AG09309 (cell line): ENCODE measurements at places on chromosomes 16 and 17.

DNA sequence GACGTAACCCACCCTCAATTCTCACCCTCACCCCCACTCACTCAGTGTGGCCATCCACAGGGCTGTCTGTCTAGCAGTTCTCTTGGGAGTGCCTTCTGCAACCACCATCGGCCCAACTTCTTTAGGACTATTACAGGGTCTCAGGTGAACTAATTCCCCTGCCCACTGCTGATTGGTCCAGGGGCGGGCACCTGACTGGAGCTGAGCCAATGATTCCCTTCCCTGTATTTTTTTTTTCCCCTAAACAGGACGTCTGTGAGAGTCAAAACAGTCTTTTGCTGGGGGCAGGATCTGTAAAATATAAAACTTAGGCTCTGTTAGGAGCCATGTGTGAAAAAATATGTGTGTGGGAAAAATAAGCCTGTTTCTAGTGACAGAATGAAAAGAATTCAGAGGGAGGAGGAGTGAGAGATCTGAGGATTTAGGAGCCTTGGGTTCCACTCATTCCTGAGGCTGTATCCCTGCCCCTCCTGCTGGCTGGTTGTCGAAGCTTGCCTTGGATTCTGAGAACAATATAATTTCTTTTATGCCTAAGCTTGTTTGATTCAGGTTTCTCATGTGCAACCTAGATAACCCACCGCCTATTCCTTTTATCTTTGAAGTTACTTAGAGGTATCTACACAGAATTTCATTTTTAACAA lies 115.0 kb downstream of the SPACA3 start:
- no peak for DNase-seq

DNA sequence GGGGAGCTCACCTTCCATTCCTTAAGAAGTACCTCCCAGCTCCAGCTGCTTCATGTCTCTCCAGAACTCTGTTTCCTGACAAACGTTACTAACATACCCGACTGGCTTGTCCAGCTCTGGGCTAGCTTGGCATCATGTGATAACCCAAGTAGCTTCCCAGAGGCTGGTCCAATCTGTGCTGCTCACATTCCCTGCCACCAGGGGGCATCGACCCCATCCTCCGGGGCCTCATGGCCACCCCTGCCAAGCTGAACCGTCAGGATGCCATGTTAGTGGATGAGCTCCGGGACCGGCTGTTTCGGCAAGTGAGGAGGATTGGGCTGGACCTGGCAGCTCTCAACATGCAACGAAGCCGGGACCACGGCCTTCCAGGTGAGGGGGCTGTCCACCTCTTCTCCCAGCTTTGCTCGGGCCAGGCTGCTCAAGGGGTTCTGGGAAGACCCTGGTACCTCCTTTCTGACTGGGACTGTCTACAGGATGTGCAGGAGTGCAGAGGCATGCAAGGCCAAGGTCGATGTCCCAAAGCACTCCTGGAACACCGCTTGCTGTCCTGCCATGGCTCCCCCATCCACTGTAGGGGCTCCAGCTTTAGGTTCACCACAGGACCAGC lies 7.6 kb downstream of the EPX start:
- DNase-seq = no peak

GRCh38 chr16:1080801-1081733 lies 8.5 kb downstream of the SSTR5 start:
- DNase-seq = no peak

DNA sequence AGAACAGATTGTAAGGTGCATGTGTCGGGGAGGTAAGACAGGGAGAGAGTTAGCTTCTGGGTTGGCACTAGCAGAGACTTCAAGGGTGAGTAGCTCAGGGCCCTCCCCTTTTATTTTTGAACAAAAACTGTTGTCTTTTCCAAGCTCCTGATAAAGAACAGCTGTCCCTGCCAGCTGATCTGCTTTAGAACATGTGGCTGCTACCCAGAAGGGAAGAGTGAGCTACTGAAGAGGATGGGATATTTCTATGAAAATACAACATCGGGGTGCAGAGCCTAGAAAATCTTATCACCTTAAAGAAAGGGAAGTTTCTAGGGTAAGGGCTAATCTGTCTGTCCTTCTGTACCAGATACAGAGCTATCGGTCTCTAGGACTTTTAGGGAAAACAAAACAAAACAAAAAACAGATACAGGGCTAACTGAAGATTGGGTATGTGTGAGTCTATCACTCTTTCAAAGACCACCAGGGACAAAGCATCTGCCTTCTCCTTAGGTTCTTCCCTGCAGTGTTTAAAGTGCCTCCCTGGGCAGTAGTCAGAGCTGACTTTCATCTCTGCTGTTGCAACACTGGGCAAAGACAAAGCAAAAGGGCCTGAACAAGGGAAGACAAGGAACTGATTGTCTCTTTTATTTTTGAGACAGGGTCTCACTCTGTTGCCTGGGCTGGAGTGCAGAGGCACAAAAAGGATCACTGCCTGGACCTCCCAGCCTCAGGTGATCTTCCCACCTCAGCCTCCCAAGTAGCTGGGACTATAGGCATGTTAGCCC lies 5.0 kb upstream of the DHRS13 start:
- no peak for DNase-seq

DNA sequence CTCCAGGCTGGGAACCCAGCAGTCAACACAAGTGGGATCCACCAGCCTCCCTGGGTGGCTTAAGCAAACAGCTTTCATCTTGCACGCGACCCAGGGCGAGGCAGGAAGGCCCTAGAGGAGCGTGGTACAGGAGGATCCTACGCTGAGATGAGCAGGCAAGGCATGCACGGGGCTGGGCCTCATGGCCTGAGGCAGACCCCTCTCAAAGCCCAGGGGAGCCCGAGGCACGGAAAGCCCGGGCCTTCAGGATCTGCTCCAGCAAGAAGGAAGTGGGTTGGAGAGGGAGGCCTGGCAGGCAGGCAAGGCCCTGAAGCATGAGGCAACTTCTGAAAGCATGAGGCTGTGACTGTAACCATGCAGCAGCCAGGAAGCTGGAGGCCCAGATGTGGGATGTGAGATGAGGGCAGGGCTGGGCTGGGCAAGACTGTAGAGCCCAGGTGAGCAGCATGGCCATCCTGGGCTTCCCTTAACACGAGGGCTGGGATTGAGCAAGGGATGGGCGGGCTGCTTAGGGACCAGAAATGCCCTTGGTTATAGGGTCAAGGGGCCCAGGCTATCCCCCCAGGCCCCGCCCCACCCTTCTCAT lies 338.7 kb downstream of the C16orf95 start:
- DNase-seq = no peak

DNA sequence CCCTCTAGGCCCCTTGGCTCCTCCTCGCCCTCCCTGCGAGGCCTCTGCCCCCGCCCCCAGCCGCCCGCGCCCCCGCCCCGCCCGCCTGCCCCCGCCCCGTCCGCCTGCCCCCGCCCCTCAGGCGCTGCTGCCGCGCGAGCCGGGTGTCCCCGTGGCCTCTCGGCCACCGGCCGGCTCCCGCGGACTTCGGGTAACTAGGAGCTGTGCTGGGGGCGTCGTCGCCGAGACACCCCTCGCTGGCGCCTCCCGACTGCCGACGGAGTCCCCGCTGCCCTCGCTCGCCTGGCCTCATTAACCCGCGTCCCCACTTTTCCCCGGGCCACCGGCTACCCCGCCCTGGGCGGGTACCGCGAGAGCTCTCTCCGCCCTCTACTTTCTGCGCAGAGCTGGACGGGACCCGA lies at the start of gene TLCD1:
Gene TLCD1, minus strand, starts transcription at position 8 of the 401 bp plus-strand sequence. CDS start 136 bp downstream, outside the sequence.
- no peak for DNase-seq

- DNase-seq = no peak
Measured at GRCh38 chr16:88635671-88636319, 2.6 kb upstream of the IL17C start.

GRCh38 chr17:5702951-5703510 lies 118.7 kb upstream of the NLRP1 start:
- DNase-seq = no peak

- no peak for DNase-seq
Measured at GRCh38 chr17:70288540-70289290, 119.4 kb downstream of the KCNJ2 start.

DNA sequence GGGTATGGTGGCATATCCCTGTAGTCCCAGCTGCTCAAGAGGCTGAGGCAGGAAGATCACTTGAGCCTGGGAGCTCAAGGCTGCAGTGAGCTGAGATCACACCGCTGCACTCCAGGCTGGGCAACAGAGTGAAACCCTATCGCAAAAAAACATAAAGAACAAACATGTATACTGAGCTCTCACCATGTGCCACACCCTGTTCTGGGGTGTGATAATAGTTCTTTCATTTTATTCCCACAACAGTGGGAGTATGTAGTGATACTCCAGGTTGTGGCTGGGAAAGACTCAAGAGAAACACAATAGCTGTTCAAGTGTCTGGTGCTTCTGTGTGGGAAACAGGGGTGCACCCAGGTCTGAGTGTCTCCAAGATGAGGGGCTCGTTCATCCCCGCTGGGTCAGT lies 90.7 kb downstream of the SOCS1 start:
- no peak for DNase-seq

DNA sequence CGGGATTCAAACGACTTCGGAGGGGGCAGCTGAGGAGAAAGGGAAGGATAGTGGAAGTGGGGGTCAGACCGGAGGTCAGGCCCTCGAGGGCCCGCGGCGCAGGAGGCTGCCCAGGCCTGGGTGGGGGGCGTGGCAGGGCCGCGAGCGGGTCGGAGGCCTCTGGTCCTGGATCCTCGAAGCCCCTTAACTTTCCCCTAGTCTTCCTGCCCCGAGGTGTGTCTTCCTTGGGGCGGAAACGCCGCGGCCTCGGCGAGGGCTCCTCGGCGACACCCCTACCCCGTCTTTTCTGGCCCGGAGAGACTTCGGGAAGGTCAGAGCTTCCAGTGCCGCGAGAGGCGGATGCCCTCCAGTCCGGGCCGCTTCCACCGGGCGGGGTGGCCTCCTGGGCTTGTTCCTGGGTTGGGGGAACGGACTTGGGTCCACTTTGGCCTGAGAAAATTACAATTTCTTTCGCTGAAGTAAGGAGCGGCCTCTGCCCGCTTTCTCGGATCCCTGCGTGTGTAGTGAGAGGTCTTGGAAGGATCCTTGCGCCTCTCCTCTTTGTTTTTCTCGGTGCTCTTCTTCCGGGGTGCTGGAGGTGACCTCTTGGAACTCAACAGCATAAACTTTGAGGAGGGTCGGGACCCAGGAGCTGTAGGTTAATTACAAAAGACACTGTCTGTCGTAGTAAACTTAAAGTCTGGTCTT lies 491 bp downstream of the IST1 start:
- no peak for DNase-seq

DNA sequence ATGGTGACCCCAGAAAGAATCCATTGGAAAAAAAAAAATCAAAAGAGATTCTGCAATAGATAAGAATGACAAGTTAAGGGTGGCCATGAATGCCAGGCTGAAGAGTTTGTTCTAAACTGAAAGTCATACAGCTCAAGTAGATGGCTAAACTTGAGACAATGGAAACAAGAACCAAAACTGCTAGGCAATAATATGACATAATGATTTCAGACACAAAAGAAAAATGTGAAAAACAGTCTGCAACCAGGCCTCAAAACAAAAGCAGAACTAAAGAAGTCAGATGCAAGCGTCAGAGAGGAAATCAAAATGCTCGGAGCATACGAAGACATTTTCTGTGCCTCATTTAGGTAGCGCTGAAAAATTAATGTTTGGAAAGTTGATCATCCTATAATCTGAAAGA lies 54.4 kb upstream of the YPEL2 start:
- no peak for DNase-seq

GRCh38 chr16:11536104-11536866 lies 50.4 kb downstream of the LITAF start:
- DNase-seq = no peak

- DNase-seq = peak; percentile 90
Measured at GRCh38 chr17:42518046-42518754, 17.8 kb upstream of the NAGLU start.

DNA sequence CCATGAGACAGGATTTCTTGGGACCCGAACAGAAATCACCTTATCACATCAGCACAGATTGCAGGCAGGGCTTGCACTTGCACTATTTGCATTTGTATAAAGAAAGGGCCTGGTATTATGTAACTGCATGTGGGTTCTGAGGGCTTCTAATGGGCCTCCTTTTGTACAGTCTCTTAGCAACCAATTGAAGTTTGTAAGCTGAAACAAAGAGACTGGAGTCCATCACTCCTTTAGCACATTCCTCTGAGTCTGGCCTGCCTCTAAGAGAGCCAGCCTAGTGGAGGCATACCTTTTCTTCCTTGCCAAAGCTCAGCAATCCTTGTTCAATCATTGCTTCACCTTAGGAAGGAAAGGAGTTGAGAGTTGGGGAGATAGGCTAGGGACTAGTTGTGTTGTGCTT lies 387.1 kb downstream of the XYLT1 start:
- DNase-seq = no peak

GRCh38 chr17:50270435-50271362 lies 3.6 kb upstream of the TMEM92 start:
- DNase-seq = no peak

GRCh38 chr17:8701221-8701620 lies 43.4 kb downstream of the CCDC42 start:
- no peak for DNase-seq

- no peak for DNase-seq
Measured at GRCh38 chr17:21843951-21844590, 151.7 kb downstream of the KCNJ18 start.

DNA sequence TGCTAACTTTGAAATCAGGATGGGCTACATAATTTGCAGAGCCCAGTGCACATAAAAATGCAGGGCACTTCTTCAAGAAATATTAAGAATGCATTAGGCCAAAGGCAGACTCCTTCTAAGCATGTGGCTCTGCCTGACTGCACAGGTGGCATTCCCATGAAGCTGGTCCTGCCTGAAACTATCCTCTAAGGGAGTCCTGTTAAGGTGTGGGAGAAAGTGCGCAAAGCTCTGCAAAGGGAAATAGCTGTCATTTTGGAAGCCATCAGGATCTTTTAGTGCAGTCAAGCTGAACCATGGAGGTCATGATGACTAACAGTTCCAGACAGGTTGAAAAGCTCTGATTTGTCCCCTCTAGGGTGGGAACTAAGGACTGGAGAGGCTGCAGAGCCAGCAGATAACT lies 41.9 kb upstream of the CRHR1 start:
- no peak for DNase-seq

- DNase-seq = no peak
Measured at GRCh38 chr16:5412731-5413130, 315.1 kb upstream of the EEF2KMT start.

- no peak for DNase-seq
Measured at GRCh38 chr16:10296956-10297340, 88.9 kb upstream of the ATF7IP2 start.

DNA sequence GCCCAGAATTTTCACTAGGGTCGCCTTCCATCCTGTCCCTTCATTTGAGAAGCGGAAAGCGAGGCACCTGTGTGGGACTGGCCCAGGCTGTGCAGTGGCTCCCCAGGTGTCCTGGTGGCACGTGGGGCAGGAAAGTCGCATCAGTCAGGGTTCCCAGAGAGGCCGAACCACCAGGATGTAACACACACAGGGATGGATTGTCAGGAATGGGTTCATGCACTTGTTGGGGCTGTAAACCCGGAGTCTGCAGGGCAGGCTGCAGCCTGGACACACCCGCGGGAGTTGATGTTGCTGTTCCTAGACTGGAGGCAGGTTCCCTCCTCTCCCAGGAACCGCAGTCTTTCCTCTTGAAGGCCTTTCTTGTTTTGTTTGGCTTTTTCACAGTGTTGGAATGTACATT lies 30.7 kb upstream of the RPTOR start:
- no peak for DNase-seq

- DNase-seq = no peak
Measured at GRCh38 chr17:59465949-59466307, 99.5 kb upstream of the DHX40 start.
